ENCODE measurements at places on chromosomes 3 and 15. TPM values are rescaled to one million over a fixed set of nuclear protein-coding genes. Genes with fewer than 3 reads are reported as not detected.

Gene CPNE9
- total RNA-seq: 0.29 TPM

Gene PRSS50
- not detected for total RNA-seq

Gene SLC22A14
- 0.05 TPM for total RNA-seq

Gene SLC12A6
- total RNA-seq: 3.5 TPM

Gene FAM227B
- total RNA-seq: 1.2 TPM

Gene P3H2
- 43.4 TPM for total RNA-seq

Gene ITIH4
- 0.61 TPM for total RNA-seq

Gene TRPC1
- 8.6 TPM for total RNA-seq

Gene PAK2
- 37.2 TPM for total RNA-seq

Gene AHSG
- total RNA-seq: not detected

Gene MORC1
- not detected for total RNA-seq

Gene MRAS
- 8.2 TPM for total RNA-seq

Gene ANKUB1
- total RNA-seq: not detected

Gene STRIT1
- not detected for total RNA-seq

Gene SERINC4
- 0.09 TPM for total RNA-seq

Gene NPAP1
- total RNA-seq: not detected

Gene AGBL1
- total RNA-seq: not detected

Gene ARPP21
- total RNA-seq: 0.11 TPM

Gene ZNF620
- total RNA-seq: 1.8 TPM

Gene SPATA12
- 0.29 TPM for total RNA-seq

Gene PLA2G4D
- total RNA-seq: not detected

Gene DNAJB11
- 47.3 TPM for total RNA-seq

Gene GPR156
- total RNA-seq: 0.39 TPM

Gene TEX55
- not detected for total RNA-seq

Gene SCN5A
- 0.89 TPM for total RNA-seq

Gene QTRT2
- 19.6 TPM for total RNA-seq

Gene CHRNA7
- total RNA-seq: 4.4 TPM

Gene GPR160
- 2.1 TPM for total RNA-seq

Gene TRPM1
- not detected for total RNA-seq

Gene ALAS1
- total RNA-seq: 47.9 TPM

Gene ANKRD63
- 0.40 TPM for total RNA-seq

Gene WDR5B
- total RNA-seq: 3.5 TPM

Gene KBTBD13
- not detected for total RNA-seq

Gene USF3
- total RNA-seq: 2.7 TPM

Gene IL17RB
- 0.67 TPM for total RNA-seq

Gene C2CD4B
- total RNA-seq: 0.37 TPM

Gene FBXW12
- total RNA-seq: not detected

Gene TIGIT
- not detected for total RNA-seq

Gene ADPGK
- total RNA-seq: 74.5 TPM

Gene COMMD2
- total RNA-seq: 37.3 TPM

Gene ROBO2
- total RNA-seq: not detected

Gene ENTPD3
- total RNA-seq: 0.03 TPM

Gene PBRM1
- total RNA-seq: 12.7 TPM

Gene RUBCN
- total RNA-seq: 8.3 TPM

Data from A549 treated with AZD2906 at 1 μM for 4 hours (cell line).